Left ventricle myocardium inferior (tissue), 1 donor: ENCODE measurements at places on chromosomes 1 and 21. TPM values are rescaled to one million over a fixed set of nuclear protein-coding genes. Genes with fewer than 3 reads are reported as not detected.

KCNE2 gene
- not detected for total RNA-seq

PADI3 gene
- total RNA-seq, result not detected

CELA3B gene
- total RNA-seq, result not detected

DDI2 gene
- 22.5 TPM for total RNA-seq

PLEKHA6 gene
- total RNA-seq, result 28.8 TPM

- DNase-seq, result no peak
Observed at GRCh38 chr1:8711151-8711550, 106.3 kb downstream of the RERE start.

GRCh38 chr1:170931650-170932049 lies 3.7 kb upstream of the MROH9 start:
- DNase-seq, result no peak

DNA sequence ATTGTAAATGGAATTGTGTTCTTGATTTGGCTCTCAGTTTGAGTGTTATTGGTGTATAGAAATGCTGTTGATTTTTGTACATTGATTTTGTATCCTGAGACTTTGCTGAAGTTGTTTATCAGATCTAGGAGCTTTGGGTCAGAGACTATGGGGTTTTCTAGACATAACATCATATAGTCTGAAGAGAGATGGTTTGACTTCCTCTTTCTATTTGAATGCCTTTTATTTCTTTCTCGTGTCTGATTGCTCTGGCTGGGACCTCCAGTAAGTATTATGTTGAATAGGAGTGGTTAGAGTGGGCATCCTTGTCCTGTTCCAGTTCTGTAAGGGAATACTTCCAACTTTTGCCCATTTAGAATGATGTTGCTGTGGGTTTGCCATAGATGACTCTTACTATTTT lies 39.1 kb upstream of the ANGPTL1 start:
- DNase-seq, result no peak

- DNase-seq, result no peak
Observed at GRCh38 chr1:117268535-117269455, 58.1 kb upstream of the VTCN1 start.

DNA sequence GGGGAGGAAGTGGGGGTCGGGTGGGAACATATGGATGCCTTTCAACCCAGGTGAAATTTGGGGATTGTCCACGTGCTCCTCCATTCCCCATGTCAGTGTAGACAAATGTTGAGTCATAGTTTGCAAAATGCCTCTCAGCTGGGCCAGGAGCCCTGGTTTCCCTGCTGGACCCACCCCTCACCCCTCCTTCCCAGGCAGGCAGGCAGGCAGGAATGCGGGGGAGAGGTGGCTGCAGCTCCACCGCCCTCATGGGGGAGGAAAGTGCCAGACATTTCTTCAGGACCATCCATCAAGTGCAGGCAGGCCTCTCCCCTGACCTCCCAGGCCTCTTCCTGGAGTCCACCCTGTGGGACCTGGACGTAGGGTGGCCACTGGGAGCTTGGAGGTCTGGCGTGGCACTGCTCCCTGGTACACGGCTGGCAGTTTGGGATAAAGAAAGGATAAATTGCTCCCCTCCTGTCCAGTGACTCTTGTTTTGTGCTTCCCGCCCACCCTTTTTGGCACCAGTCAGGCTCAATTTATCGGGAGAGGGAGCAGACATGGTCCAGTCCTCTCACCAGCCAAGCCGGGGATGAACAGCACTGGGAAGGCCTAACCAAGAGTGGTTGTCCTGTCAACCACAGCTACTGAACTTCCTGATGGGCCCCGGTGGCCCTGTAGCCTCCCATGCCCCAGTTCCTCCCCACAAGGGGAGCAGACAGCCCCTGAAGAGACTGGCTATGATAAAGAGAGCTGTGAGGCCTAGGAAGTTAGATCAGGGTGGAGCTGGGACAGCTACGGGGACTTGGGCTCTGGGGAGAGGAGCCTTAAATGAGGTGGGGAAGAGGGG lies 18.9 kb downstream of the NPR1 start:
- DNase-seq, result peak; percentile 31

DNA sequence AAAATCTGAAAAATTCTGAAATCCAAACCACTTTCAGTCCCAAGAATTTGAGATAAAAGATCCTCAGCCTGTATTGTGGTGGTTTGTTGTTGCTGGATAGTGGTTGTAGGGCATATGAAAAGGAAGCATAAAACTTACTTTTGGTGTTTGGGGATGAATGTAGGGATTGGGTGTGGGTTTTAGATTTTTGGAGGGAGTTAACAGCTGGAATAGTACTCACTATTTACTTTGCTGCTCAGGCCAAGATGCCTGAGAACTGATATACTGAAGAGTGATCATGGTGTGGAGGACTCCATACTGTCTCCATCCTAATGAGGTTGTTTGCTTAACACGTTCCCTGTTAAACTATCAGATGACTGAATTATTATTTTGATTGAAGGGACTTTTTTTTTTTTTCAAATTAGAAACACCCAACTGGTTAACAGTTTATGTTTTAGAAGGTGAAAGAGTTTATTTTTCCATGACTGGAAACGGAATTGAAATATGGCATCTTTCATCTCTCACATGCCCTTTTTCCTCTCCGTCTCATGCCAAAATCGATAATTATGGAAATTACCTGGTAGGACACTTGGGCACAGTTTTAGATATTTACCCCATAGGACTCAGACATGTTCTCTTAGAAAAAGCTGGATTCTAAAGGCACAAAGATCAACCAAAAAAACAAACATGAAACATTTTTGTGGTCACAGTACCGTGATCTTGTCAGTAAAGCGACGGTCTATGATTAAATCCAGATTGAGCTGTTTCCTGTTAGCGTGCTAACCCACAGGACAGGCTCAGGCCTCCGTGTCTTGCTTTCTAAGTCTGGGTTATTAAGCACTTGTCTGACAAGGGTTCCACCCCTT lies 37.3 kb downstream of the RGL1 start:
- peak; percentile 19 for DNase-seq

DNA sequence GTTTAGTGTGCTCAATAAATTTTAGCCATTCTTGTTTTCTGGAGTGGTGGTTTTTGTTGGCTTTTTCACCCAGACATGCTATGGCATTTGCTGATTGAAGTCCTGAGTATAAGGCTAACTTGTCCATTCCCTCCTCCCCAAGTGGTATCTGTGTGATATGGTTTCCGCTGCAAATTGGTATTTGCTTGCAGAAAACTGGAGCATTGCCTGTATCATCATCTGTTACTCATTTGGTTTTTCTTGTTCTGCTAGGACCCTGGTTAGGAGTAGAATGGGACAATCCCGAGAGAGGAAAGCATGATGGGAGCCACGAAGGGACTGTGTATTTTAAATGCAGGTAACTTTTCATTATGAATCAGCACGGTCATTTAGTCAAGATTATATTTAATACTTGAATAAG lies 34.0 kb downstream of the TBCE start:
- no peak for DNase-seq

GRCh38 chr1:183303901-183304300 lies 114.3 kb downstream of the NMNAT2 start:
- DNase-seq, result no peak
